Skeletal muscle cell (primary cell): ENCODE measurements at places on chromosomes 7 and 10.

DNA sequence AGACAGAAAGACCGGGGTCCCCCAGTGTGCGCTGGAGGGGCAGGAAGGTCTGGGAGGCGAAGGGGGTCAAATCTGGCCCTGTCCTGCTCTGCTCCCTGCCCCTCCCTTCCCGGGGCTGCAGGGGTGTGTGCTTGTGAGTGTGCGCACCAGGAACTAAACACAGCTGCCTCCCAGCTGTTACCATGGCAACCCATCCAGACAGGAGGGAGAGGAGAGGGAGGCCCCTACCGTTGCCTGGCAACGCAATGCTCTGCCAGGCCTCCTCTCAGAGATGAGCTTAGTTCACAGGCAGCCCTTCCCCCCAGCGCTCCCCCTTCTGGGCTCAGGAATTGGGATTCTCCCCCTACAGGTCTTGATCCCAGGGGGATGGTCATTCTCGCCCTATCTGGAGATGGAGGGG lies 6.1 kb downstream of the NYAP1 start:
- peak; percentile 80 for DNase-seq

GRCh38 chr10:13741438-13741837 lies 154.7 kb downstream of the PRPF18 start:
- DNase-seq = no peak

- no peak for DNase-seq
Measured at GRCh38 chr7:114051871-114052331, 133.1 kb upstream of the PPP1R3A start.

DNA sequence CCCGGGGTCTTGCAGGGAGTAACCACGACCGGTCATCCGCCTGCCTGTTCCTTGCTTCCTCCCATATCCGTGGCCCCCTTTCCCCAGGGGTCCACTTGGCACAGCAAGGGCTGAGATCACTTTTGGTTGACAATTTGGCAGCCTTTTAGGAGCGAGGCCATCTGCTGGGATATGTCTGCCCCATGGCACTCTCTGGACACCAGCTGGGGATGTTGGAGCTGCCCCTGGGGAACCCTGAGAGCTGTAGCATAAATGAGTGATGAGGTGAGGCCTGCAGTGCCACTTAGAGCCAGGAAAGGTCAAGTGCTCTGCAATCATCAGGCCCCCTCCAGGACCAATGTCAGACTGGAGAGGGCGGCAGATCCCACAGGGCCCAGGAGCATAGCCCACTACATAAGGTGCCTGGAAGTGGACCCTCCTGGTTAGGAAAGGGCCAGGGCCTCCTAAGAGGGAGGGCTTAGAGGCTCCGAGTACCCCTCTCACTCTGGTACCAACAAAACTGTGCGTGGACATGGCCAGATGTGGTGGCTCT lies 92.1 kb downstream of the HIP1 start:
- no peak for DNase-seq

DNA sequence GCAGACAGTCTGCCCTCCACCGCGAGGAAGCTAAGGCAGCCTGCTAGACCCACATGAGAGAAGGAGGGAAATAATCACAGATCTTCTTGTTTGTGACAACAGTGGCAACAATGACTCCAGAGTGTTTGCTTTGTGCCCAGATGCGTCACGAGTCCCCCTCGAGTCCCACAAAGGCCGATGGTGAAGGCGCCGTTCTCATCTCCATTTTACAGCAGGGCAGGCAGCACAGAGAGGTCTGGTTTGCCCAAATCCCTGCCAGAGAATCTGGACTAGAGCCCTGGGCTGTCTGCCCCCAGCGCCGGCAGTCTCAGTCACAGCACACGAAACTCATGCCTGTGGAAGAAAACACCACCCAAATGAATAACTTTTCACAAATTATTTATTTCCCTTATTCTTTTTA lies 38.1 kb downstream of the KIAA1549 start:
- DNase-seq = no peak

GRCh38 chr7:151899513-151900360 lies 22.8 kb upstream of the PRKAG2 start:
- no peak for DNase-seq

DNA sequence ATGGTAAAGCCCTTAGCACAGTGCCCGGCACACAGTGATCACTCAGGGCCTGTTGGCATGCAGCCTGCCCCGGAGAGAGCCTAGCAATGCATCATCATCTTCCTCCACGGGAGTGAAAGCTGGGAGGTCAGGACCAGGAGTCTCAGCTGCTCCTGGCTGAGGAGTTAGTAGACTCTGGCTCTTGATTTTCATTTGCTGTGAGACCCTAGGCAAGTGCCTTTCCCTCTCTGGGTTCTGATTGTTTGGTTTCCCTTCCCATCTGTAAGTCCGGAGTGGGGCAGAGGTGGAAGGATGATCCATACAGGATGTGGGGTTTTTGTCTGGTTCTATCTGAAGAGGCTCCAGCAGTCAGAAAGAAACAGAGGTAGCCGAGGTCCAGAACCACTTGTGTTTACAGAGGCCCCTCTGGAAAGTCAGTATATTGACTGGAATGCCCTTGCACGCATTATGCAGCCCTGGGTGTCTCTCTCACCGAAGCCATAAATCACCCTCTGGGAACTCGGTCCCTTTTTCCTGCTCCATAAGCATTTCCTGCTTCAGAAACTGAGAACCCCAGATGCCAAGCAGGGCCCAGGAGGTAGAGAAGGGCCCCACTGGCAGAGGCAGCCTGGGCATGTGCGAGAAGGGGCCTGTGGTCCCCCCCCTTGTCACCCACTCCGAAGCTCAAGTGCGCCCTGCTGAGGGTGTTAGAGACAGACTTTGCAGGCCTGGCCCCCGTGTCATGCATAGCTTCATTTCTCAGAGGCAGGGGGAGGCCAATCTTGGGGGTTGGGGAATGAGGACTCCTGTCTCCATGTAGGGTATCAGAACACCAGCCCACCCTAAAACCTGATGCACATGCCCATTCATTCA lies 8.5 kb downstream of the UNC5B start:
- DNase-seq = no peak

DNA sequence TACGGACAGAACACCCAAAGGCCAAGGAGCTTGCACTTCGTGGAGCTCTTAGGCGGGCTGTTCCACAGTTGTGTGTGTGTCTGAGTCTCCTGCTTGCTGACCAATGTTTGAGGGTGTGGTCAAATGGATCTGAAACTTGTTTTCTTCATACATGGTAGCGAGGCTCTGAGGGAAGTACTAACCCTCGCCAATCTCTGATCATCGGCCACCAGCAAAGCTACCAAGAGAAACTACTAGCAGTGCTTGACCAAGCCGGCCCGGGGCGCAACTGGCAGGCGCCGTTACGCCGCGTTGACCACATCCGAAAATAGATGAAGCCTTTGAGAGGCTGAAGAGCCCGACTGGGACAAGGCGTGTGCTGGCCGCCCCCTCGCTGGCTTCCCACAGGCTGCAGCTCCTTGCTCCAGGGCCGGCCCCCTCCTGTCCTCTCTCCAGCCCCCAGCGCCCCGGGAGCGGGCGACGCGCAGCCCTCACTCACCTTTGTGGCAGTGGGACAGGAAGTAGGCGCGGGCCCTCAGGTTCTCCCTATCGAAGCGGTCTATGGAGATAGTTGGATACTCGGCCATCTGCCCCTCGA lies 384 bp downstream of the DCLRE1C start:
- peak; percentile 31 for DNase-seq

GRCh38 chr10:46546591-46547540 lies 9.6 kb downstream of the GPRIN2 start:
- DNase-seq = no peak

DNA sequence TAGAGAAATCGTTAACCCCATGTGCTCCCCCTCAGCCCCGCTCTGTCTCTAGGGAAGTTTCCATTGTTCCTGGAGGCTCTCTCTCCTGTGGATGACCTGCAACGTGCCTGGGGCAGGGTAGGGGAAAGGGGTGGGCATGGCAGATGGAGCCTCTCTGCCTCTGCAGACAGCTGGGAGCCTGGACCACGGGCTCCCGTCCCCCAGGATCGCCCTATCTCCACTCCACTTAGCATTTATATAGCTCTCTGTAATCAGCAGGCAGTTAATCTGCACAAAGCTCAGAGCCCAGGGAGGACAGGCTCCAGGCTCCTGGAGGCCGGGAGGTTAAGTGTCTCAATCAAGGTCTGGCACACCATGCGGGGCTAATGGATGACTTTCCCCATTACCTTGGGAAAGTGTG lies 369.7 kb downstream of the PLXNA4 start:
- no peak for DNase-seq

- DNase-seq = peak; percentile 67
Measured at GRCh38 chr10:70673043-70673928, 980 bp downstream of the ADAMTS14 start.

GRCh38 chr10:51144161-51144781 lies 70.0 kb downstream of the PRKG1 start:
- no peak for DNase-seq

GRCh38 chr10:124292911-124293615 lies 125.7 kb downstream of the OAT start:
- DNase-seq = no peak

GRCh38 chr10:69317626-69318105 lies 39.4 kb downstream of the HK1 start:
- no peak for DNase-seq

DNA sequence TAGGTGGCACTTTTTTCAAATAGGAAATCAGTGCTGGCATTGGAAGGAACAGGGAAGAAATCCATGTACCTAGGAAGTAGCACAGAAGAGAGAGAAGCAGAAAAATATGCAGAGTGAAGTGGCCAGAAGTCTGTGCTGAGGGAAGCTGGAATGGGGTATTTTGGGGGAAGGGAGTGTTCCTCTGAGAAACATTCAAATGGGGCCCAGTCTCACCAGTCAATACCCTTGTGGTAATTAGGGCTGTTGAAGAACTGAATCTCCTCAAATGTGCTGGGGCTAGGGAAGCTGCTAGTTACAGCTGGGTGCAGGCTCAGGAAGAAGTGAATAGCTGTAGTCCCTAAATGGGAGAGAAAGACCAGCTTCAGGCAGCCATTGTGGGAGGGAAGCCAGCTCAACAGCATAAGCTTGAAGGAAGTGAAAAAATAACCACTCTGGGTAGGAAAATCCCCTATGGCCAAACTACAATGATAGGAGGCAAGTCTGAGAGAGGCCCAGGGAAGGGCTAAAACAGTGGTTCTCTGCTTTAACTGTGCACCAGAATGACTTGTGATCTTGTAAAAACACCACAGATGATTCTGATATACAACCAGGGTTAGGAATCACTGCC lies 7.6 kb downstream of the NDST2 start:
- no peak for DNase-seq

- DNase-seq = no peak
Measured at GRCh38 chr7:33901199-33901598, 4.1 kb upstream of the BMPER start.

GRCh38 chr10:116292493-116292892 lies 19.5 kb upstream of the GFRA1 start:
- DNase-seq = no peak

- no peak for DNase-seq
Measured at GRCh38 chr10:63173468-63174232, 40.5 kb downstream of the NRBF2 start.

DNA sequence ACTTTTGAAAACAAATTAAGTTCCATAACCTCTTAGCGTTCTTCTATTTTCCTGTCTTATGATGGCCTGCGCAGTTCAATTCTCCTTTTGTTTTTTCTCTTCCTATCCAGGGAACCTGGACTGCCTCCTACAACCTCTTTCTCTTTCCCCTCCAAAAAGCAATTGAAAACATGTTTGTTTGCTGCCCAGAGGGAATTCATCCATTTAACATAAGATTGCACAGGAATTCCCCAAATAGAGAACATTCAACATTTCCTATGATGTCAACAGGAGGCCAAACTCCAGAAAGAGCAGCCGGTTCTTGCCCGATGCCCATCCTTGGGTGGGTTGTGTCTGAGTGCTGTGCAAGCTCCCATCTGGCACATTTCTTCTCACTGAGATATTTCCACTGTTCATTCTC lies 94.2 kb upstream of the NRP1 start:
- no peak for DNase-seq

DNA sequence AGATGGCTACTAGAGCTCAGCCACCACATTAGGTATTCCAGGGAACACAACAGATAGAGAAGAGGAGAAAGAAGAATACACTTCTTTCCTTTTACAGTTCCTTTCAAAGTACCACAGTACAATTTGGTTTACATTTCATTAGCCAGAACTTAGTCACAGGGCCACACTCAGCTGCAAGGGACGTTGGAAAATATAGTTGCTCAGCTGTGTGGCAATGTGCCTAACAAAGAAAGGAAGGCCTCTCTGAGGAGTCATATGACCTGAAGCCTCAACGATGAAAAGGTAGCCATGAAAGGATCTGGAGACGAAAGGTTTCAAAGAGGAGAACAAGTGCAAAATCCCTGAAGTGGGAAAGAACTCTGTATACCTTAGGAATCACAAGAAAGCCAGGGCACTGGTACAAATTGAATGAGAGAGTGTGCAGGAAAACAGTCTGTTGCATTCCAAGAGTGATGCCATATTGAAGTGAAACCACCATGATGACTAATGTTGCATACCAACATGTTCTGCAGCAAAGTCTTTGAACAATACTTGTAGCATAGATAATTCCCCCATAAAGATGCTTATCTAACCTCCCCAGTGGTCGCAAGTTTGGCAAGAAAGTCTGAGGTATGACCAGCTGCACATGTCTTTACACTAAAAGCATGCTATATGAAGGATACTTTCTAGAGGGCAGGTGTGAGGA lies 278.9 kb downstream of the HPSE2 start:
- DNase-seq = peak; percentile 20

- DNase-seq = no peak
Measured at GRCh38 chr7:154198481-154198880, 146.3 kb downstream of the DPP6 start.

DNA sequence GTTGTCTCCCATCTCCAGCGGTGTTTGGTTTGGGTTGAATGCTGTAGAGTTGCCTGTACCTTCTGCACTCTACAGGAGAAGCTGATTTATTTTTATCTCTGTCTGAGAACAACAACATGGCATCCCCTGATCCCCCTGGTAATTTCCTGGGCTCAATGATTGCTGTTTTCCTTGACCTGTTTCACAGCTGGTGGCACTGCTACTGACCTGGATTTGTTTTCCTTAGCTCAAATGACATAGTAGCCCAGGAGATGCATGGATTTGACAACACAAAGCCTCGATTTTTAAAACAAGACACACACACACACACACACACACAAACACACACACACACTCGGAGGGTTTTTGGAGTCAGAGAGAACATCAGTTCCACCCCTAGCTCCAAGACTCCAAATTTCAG lies 301.6 kb downstream of the NRG3 start:
- DNase-seq = no peak

DNA sequence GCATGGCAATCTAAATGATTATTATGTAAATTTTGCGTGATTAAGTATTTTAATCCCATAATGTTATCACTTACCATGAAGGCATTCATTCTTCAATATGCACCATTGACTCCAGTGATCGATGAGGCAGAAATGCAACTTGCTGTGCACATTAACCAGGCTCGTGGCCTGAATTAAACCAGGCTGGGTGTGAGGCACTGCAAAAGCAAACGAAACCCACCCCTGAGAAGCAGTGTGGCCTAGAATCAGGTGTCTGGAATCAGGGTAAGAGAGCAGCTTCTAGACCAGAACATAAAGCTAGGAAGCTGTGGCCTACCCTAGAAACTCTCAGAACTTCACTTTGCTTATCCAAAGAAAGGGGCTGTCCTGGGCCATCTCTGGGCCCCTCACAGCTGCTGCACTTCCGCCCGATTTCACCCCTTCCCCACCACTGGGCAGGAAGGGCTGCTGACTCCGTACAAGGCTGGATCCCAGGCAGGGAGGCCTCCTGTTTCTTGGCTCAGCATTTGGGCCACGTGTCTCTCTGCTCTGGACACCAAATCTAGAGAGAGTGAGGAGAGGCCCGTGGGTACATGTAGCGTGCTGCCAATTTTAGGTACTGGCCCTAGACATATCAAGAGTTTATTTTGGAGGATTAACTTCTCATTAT lies 4.4 kb downstream of the PTPRE start:
- DNase-seq = no peak

GRCh38 chr7:18771834-18772566 lies 276.5 kb downstream of the HDAC9 start:
- DNase-seq = no peak

GRCh38 chr10:33570495-33570894 lies 236.0 kb upstream of the NRP1 start:
- no peak for DNase-seq
